NCI-H226 (cell line): ENCODE measurements at places on chromosomes 4 and X.

DNA sequence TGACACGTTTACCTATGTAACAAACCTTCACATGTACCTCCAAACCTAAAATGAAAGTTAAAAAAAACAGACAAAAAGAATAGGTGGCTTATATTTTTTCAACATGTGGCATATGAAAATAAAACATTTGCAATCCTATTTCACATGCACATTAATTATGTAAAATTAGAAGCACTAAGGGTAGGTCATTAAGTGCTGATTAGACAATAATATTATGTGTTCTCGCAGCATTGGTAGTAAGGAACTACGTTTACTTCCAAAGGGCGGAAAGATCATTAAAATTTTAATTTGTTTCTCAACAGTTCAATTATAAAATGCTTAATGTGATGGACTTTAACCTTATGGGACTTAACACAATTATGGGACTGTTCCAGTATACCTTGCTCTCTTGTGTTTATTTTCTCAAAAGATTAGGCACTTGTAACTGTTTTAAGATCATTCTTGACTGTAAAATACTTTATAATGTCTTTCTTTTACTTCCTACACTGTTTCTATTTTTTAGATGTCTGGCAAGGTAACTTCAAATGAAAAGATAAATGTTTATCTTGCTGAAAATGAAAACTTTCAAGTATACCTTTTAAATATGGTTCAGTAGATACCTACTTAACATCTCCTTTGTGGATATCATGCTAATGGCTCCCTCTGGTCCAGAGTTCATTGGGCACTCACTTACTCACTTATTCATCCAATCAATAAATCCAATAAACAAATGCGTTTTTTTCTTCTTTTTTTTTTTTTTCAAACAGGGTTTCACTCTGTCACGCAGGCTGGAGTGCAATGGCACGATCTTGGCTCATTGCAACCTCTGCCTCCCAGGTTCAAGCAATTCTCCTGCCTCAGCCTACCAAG is 202.0 kb downstream of the ARAP2 start:
- no peak for DNase-seq

GRCh38 chr4:7815562-7815961 is 124.1 kb downstream of the AFAP1 start:
- DNase-seq: peak; percentile 70

- peak; percentile 89 for DNase-seq
Observed at GRCh38 chr4:38160487-38161207, 200.4 kb downstream of the PTTG2 start.

DNA sequence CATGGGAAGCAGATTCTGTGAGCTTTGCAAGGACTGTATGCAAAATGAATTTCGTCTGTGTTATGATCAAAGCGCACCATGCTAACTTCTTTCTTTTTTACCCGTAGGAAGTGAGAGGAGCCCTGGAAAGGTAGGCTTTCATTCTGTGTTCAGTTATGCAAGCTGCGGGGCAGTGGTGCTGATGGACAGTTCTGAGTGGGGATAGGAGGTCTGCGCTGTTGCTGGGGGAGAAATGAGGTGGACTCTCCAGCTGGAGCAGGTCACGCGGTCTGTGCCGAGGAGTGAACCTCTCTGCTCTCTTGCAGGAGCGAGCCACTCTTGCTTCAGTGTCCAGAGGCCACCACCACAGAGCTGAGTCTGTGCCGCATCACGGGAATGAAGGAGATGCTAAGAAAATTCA is 4.5 kb downstream of the TRIML1 start:
- DNase-seq: no peak
